ENCODE measurements at places on chromosomes 16 and 17.

- DNase-seq = no peak
These were observed 178.6 kb downstream of the NTN1 start for GRCh38 chr17:9199571-9200551.

DNA sequence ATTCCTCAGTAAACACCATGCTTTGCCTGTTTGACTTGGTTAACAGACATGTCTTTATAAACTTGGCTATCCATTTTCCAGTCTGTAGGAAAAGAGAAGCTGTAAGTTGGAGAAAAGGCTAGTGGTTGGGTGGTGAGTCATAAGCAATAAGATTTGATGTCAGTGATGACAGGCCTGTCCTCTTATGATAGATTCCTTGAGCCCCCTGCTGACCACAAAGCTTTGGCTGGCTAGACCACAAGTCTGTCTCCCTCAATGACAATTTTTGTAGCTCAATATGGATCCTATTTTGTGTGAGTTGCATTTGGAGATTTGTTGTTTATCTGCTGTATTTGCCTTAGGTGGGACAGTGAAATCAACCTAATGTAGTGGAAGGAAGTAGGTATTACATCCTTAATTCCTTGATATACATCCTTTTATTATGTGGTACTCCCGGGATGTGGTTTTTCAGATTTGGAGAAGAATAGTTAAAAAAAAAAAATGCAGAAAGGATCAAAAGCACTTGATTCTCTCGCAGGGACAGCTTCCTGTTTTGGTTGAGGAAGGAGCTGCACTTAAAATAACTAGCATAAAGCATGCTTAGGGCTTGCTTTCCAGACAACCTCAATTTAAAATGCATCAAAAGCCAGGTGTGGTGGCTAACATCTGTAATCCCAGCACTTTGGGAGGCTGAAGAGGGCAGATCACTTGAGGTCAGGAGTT lies 67.4 kb downstream of the SIAH1 start:
- DNase-seq = no peak

DNA sequence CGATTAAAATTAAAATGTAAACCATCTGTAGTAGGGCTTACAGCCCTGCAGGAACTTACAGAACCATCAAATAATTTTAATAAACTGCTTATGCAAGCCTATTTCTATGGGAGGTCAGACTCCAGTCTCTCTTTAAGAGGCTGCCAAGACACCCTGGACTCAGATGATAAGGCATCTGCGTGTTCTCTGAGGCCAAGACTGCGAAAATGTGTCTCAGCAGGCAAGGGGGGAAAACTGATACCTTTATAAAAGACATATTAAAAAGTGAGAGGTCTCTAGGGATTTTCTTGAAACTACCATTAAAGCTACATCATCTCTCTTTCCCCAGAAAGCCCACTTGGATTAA lies 32.2 kb downstream of the MPHOSPH6 start:
- no peak for DNase-seq

- no peak for DNase-seq
These were observed 1.1 kb upstream of the AKTIP start for GRCh38 chr16:53503991-53504663.

DNA sequence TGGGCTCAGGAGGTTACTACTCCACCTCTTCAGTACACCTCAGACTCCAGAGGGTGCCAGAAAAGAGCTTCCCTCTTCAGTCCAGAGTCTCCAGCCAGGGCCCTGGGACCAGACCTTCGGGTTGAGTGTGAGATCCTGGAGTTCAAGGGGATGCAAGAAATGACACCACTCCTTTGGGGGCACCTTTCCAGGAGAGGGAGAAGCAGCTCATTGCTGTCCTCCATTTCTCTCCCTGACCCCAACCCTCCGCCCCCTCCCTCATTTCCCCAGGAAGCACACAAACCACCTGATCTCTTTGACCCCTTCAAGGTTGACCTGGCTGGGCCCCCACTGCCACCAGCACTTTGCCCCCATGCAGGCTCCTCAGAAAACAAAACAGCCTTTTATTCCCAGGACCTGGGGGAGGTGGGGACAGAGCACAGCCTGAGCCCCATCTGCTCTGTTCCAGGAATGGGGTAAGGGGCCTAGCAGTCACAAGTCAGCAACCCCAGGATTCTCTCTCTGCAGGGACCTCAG lies 21.4 kb downstream of the CDH5 start:
- no peak for DNase-seq

GRCh38 chr17:70169709-70170597 lies 621 bp downstream of the KCNJ2 start:
- DNase-seq = no peak

DNA sequence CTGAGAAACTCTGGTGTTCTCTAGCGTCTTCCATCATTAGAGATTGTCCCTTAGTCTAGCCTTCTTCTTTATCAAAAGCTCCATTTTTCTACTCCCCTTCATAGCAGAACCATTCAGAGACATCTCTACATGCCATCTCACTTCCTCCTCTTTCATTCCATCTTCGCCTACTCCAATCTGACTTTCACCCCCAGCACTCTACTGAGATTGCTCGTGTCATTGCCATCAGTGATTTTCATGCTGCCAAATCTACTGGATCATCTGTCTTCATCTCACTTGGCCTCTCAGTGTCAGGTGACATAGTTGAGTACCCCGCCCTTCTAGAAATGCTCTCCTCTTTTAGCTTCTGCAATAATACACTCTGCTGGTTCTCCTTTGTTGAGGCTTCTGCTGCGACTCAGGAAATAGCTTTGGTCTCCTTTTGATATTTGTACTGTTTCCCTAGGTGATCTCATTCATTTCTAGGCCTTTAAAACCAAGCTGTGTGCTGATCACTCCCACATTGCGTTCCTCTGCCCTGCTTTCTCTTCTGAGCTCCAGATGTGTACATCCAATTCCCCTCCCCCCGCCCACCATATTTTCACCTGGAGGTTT lies 119.1 kb downstream of the FTO start:
- DNase-seq = no peak

DNA sequence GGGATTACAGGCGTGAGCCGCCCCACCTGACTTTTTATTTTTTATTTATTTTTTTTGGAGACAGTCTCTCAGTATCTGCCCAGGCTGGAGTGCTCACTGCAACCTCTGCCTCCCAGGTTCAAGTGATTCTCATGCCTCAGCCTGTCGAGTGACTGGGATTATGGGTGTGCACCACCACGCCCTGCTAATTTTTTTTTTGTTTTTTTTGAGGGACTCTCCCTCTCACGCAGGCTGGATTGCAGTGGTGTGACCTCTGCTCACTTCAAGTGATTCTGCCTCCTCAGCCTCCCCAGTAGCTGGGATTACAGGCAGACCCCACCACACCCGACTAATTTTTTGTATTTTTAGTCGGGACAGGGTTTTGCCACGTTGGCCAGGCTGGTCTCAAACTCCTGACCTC lies 7.7 kb downstream of the ZNF207 start:
- no peak for DNase-seq

- no peak for DNase-seq
These were observed 244.1 kb downstream of the PHKB start for GRCh38 chr16:47705266-47705665.

Data from fibroblast of the conjunctiva (primary cell).